ENCODE measurements at places on chromosomes 7 and 10. TPM values are rescaled to one million over a fixed set of nuclear protein-coding genes. Genes with fewer than 3 reads are reported as not detected.
A peak's percentile ranks its signal among the peaks of the same experiment; 100 is the strongest.

DNA sequence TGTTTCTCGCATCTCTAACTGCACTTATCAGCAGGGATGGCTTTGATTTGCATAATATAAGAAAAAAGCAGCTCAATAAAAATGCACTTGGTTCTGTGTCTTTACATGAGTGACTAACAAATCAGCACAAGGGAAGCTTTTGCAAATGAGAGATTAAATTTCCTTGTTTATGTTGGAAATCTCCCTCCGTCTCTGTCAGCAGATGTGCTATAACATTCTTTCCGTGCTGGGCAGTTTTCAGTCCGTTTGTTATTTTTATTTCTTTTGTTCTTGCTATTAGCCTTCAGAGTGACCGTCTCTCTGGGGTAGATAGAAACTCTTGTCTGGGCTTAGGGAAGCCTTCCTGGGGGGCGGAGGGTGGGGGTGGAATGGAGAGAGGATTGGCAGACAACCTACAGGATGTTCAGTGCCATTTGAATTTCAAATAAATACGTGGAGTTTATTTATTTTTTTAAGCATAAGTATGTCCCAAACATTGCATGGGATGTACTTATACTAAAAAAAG is 96.0 kb downstream of the GATA3 start:
- H3K4me3 ChIP-seq, result no peak overlapping the region
- DNase-seq, result no peak
- H3K27ac ChIP-seq, result no peak overlapping the region
- no peaks in the 10 kb centered on the region for H3K27me3 ChIP-seq
- H3K4me1 ChIP-seq, result no peaks in the 10 kb centered on the region

Gene CUBN
- 38.9 TPM for total RNA-seq

DNA sequence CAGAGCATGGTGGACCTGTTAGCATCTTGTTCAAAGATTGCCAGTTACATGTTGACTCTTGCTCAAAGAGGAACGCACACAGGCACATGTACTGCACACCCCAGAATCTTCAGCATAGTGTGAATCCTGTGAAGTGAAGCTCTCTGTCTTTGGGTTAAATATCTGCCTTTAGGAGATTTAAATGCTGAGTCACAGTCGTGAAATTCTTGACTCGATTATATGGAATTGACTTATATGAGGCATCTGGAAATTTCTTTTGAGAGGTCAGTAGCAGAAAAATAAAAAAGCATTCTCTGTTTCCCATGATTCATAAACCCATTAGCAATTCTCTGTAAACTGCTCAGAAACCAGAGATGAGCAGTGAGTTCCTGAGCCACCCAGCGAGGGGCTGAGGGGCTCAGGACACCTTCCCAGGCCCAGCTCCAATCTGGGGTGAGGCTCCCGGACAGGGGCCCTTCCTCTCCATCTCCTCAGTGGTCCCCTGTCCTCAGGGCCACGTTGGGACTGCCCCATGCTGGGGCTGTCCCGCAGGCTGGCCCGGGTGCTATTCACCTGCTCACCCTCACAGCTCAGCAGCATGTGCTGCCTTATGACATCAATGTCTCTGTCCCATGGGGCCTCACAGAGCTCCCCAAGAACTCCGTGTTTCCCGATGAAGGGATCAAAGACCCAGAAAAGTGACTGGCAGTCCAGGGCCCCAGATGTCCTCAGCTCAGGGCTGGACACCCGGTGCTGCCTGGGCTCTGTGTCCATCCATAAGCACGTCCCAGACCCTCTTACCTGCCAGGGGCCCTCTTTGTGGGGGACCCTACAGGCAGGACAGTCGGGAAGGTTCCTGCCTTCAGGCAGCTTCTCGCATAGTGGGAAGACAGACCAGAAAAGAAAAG is 50.0 kb upstream of the INSIG1 start:
- no peaks in the 10 kb centered on the region for H3K36me3 ChIP-seq
- H3K4me1 ChIP-seq, result no peaks in the 10 kb centered on the region
- no peak overlapping the region for H3K4me3 ChIP-seq
- H3K27ac ChIP-seq, result no peak overlapping the region
- H3K27me3 ChIP-seq, result no peaks in the 10 kb centered on the region

GRCh38 chr10:36277459-36277858 is 635.4 kb upstream of the FZD8 start:
- no peak overlapping the region for H3K27ac ChIP-seq
- DNase-seq, result no peak
- H3K36me3 ChIP-seq, result no peaks in the 10 kb centered on the region
- peaks cover 29% of the 10 kb centered on the region for H3K4me1 ChIP-seq
- no peaks in the 10 kb centered on the region for H3K27me3 ChIP-seq

Gene POMZP3
- 7.5 TPM for total RNA-seq

DNA sequence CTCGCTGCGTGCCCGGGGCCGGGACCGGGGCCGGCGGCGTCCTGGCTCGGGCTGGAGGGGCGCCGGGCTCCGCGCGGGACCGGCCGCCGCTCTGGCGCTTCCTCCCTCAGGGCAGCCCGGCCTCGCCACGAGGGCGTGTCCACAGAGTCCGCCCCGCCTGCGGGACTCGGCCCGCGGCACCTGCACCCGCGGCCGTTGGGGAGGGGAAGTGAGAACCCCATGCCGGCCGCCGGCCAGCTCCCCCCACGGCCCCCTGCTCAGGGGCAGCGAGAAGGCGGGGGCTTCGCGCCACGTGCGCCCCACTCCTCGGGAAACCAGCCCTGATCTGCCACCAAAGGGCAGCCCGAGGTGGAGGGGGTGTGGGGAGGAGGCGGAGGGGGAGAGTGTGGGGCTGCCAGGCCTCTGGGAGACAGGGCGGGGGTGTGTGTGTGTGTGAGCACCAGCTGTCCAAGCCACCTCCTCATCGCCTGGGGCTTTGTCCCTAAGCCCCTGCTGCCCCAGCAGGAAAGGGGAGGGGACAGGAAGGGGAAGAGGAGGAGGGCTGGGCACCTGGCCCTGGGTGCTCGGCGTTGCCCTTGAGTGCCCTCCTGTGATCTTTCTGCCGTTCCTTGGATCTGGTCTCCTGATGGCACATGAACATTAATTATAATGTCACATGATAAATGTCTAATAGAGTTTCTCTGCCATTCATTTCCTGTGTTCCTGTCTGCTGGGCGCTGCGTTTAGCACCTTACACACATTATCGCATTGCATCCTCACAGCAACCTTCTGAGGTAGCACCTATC is at the start of gene PIK3AP1:
PIK3AP1 (minus strand) TSS at position 93 of the 785 bp plus-strand sequence. CDS start 120 bp downstream, outside the sequence.
- no peaks in the 10 kb centered on the region for H3K36me3 ChIP-seq
- H3K27me3 ChIP-seq, result no peaks in the 10 kb centered on the region
- no peak for DNase-seq
- H3K27ac ChIP-seq, result peak within 1 kb of the TSS; percentile 80
- no peaks in the 10 kb centered on the region for H3K4me1 ChIP-seq

Gene DDC
- total RNA-seq, result not detected

Gene LIPJ
- total RNA-seq, result under 0.01 TPM

Gene GIMAP5
- total RNA-seq, result 30.8 TPM

GRCh38 chr10:114252883-114253282 is 13.8 kb downstream of the VWA2 start:
- H3K4me1 ChIP-seq, result no peaks in the 10 kb centered on the region
- no peak overlapping the region for H3K4me3 ChIP-seq
- no peaks in the 10 kb centered on the region for H3K27me3 ChIP-seq
- DNase-seq, result no peak

DNA sequence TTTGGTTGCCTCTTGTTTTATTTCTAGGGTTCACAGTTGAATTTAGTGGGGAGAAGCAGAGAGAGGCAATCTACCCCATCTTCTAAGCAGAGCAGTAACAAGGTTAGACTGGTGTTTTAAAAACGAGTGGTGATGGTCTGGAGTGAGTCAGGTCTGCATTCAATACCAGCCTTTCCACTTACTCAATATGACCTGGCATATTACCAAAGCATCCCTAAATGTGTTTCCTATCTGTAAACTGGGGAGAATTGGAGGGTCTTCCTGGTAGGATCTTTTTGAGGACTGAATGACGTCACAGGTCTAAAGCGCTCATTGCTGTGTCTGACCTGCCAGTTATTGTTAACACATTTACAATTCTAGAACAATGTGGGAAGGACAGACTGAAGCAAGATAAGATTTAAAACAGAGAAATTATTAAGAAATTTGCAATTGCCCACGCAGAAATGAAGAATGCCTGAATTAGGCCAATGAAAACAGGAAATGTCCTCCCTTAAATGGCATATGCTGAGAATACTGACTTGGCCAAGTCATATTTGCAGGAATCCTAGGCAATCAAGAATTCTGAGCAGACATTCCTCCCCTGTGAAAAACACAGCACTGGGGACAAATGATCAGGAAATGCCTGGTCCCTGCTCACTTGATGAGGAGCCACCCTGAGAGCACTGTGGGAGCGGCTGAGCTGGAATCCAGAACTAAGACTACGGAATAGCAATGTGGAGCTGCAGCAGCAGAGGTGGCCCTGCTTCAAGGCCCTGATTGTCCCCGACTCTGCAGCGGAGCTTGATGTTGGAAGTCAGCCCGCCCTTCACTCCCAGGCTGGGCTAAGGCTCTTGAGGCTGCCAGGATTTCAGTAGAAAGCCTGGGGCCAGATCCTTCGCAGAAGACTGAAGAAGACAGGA is 184.5 kb upstream of the CXCL12 start:
- H3K27ac ChIP-seq, result peak overlapping the region; percentile 66
- no peaks in the 10 kb centered on the region for H3K27me3 ChIP-seq
- no peak for DNase-seq
- H3K4me1 ChIP-seq, result no peaks in the 10 kb centered on the region
- no peak overlapping the region for H3K4me3 ChIP-seq

Gene PGAM2
- total RNA-seq, result not detected

GRCh38 chr7:105940109-105940508 is 23.0 kb upstream of the CDHR3 start:
- no peak overlapping the region for H3K4me3 ChIP-seq
- no peak overlapping the region for H3K27ac ChIP-seq
- H3K27me3 ChIP-seq, result no peaks in the 10 kb centered on the region
- no peak for DNase-seq
- no peaks in the 10 kb centered on the region for H3K36me3 ChIP-seq

- H3K27me3 ChIP-seq, result no peaks in the 10 kb centered on the region
- no peak overlapping the region for H3K27ac ChIP-seq
- H3K4me1 ChIP-seq, result peaks cover 3% of the 10 kb centered on the region
- no peak overlapping the region for H3K4me3 ChIP-seq
- DNase-seq, result no peak
These were observed 517.4 kb downstream of the PARD3 start for GRCh38 chr10:34297541-34298345.

GRCh38 chr10:5343561-5343960 is 21.2 kb upstream of the UCN3 start:
- no peak overlapping the region for H3K4me3 ChIP-seq
- no peak overlapping the region for H3K27ac ChIP-seq
- H3K4me1 ChIP-seq, result no peaks in the 10 kb centered on the region
- no peaks in the 10 kb centered on the region for H3K27me3 ChIP-seq
- H3K36me3 ChIP-seq, result no peaks in the 10 kb centered on the region

DNA sequence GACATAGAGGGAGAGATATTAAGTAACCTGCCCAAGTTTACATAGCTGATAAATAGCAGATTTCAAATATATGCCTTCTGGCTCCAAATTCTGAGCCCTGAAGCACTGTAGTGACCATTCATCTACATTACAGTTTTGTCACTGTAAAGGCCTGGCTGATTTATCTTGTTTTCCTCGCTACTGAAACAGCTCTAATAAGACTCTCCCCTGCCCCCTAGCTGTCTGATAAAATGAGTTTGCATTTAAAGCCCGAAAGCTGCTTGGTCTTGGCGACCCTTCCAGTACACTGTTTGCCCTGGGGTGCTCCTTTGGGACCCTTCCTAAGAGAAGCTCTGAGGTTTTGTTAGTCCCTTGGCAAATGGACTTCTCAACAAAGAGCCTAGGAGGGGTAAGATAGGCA is 59.7 kb upstream of the RAB11FIP2 start:
- H3K4me3 ChIP-seq, result no peak overlapping the region
- no peak overlapping the region for H3K27ac ChIP-seq
- no peaks in the 10 kb centered on the region for H3K27me3 ChIP-seq
- no peaks in the 10 kb centered on the region for H3K36me3 ChIP-seq
- no peak for DNase-seq

DNA sequence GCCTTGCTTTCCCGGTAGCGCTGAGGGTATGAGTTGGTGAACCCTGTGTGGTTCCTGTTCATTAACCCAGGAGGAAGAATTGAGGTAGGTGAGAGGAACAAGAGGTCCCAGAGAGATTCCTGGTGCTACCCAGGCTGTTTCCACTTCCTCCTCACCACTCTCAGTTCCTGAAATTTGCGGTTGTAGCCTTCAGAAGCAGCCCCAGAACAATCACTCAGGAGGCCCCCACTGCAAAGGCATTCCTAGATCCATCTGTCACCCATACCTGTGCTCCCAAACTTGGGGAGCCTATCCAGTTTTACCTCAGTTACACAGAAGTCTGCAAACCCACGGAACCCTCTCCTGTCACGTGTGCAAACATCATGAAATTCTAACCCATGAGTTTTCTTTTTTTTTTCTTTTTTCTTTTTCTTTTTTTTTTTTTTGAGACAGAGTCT is 9.0 kb upstream of the PIP4K2A start:
- no peaks in the 10 kb centered on the region for H3K36me3 ChIP-seq
- no peak overlapping the region for H3K4me3 ChIP-seq
- H3K4me1 ChIP-seq, result peaks cover 3% of the 10 kb centered on the region
- no peak for DNase-seq
- no peaks in the 10 kb centered on the region for H3K27me3 ChIP-seq

Gene NEUROG3
- total RNA-seq, result not detected

Gene POU6F2
- 1.3 TPM for total RNA-seq

Gene TSPAN12
- 5.1 TPM for total RNA-seq

DNA sequence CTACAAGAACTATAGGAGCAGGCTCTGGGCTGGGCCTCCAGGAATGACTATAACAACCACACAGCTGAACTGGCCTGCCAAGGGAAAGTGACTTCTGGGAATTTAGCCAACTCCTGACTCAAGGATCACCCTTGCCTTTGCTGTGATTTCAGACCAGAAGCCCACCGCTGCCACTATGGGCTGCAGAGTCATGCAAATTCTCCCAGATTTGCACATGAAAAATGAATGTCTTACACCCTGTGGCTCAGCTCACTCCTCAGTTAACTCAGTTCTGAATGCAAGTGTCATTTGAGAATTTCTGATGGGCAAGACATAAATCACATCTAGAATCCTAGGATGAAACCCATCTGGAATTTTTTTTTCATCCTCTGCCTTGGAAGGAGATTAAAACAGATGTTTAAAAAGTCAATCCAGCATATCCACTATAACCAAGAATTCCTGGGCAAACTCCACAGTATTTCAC is 186.5 kb upstream of the BET1 start:
- no peaks in the 10 kb centered on the region for H3K4me1 ChIP-seq
- no peak overlapping the region for H3K27ac ChIP-seq
- no peak overlapping the region for H3K4me3 ChIP-seq
- no peaks in the 10 kb centered on the region for H3K27me3 ChIP-seq
